ENCODE measurements at places on chromosomes 6 and 20.
A peak's percentile ranks its signal among the peaks of the same experiment; 100 is the strongest.

DNA sequence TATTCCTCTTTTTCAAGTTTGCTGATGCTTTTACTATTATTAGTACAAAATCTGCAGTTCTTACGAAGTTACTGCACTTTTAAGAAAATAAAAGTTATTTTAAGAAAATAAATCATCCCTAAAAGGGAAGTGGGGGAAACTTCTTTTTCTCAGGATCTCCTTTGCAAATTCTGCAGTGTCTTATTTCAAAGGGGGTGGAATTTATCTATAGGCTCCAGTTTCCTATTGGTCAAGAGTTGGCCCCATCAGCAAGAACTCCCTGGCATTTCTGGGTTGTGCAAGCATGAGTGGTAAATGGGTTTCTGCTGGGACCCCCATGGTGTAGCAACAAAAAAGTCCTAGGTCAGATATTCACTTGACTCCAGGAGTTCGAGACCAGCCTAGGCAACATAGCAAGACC lies 136.3 kb upstream of the PRDM1 start:
- no peak for DNase-seq

DNA sequence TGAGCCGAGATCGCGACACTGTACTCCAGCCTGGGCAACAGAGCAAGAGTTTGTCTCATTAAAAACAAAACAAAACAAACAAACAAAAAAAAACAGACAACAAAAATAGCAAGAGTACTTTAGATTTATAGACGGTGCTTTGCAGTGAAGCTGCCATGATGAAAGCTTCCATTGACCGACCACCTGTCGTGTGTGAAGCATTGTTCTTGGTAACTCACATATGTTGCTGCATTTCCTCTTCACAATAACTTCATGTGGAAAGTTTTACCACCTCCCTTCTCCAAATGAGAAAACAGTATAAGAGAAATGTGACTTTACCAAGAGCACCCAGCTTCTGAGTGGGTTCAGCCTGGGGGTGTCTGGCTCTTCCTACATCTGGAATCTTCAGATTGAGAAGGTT lies 56.4 kb upstream of the PTGIS start:
- DNase-seq: no peak

DNA sequence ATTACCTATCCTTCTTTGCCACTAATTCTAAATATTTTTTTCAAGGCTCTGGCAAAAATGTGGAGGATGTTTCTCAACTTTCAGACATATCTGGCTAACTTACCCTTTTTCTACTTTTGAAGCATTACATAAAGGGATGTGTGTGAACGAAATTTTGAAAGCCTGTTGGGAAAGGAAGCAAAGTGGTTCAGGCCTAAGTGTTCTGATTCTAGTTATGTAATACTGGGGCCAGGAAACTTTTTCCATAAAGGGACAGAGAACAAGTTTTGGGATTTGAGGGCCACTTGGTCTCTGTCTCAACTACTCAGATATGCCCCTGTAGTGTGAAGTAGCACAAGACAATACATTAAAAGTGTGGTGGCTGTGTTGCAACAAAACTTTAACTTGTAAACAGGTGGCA lies 721.8 kb downstream of the PHF3 start:
- no peak for DNase-seq

GRCh38 chr6:127300411-127300810 lies 33.7 kb downstream of the RNF146 start:
- no peak for DNase-seq

DNA sequence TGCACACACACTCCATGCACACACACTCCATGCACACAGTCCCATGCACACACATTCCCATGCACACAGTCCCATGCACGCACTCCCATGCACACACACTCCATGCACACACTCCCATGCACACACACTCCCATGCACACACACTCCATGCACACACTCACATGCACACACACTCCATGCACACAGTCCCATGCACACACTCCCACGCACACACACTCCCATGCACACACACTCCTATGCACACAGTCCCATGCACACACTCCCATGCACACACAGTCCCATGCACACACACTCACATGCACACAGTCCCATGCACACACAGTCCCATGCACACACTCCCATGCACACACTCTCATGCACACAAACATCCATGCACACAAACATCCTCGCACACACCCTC lies 168.4 kb downstream of the TTLL2 start:
- DNase-seq: no peak

DNA sequence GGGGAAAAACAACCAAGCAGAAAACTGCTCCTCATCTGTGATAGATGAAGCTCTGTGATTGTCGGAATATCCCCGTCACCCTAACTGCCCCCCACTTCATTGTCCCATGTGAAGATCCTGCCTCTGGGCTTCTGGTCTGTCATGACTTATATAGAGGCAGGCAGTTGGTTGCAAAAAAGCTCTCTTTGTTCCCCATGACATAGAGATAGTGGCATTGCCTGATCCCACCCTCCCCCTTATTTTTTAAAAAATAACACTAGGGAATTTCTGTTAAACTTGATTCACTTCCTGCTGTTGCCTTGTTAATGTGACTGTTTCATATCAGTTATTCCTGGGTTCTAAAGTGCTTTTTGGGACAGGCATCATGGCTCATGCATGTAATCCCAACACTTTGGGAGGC lies 203.1 kb downstream of the JARID2 start:
- no peak for DNase-seq

GRCh38 chr6:45522486-45522885 lies 144.8 kb upstream of the SUPT3H start:
- no peak for DNase-seq

DNA sequence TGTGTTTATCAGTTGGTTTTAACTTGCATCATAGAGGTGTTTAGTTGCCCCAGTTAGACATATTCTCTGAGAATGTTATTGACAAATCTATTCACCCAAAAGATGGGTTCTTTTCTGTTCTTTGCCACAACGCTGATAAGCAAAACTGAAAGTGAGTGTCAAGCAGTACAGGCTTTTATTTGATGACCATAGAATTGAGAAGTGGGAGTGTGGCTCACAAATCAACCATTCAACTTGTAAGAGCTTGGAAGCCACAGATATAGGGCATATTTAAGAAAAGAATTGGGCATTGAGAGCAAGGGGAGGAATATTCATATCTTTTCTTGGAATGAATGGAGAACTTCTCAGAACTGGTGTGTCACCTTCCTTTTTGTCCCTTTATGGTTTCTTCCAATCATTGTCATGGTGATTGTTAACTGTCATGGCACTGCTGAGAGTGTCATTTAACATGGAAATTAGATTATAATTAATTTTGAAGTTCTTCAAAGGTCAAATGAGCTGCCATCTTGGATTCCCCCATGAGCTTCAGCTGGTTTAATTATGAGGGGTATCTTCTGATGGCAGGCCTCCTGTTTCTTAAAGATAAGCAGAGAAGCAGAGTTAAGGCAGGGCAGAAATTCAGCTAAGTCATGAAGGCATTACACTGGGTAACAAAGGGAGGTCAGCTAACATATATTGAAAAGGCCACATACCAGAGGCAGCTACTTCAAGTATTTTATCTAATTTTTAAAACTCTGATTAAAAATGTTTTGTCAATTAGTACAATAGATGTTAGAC lies 254.0 kb upstream of the HTR1E start:
- DNase-seq: no peak

GRCh38 chr20:37945091-37945547 lies 42.2 kb downstream of the VSTM2L start:
- no peak for DNase-seq

DNA sequence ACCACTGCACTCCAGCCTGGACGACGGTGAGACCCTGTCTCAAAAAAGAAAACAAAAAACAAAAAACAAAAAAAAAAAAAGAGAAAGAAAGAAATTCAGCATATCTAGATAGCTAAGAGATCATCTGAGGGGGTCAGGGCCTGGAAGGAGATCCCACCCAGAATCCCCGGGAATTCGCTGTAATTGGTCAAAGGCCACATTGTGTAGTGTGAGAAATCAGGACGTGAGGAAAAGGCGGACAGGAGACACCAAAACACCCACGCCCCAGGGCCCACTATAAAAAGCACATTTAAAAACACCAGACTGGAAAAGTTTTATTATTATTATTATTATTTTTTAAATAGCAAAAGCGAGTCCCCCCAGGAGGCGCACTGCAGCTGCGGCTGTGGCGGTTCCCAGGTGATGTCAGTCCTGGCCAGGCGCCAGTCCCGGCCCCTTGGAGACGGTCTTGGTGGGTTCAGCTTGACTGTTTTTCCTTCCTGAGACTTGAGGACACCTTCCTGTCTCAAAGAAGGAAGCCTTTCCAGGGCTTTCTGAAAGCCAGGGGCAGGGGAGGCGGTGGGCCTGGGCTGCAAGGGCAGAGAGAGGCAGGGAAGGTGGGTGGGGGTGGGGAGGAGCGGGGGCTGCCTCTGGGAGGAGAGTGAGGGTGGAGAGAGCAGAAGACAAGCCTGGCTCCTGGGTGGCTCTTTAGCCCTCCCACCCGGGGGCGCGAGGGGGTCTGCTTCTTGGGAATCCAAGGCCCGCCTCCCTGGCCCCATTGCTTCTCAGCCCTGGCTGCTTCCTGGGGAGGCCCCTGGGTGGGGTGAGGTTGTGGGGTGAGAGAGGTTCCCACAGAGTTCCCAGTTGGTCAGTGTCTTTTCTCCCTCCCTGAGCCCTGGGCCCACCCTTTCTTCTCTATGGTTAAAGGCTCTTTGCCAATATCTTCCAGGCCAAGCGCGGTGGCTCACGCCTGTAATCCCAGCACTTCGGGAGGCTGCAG lies 14.5 kb downstream of the TCF15 start:
- DNase-seq: no peak

DNA sequence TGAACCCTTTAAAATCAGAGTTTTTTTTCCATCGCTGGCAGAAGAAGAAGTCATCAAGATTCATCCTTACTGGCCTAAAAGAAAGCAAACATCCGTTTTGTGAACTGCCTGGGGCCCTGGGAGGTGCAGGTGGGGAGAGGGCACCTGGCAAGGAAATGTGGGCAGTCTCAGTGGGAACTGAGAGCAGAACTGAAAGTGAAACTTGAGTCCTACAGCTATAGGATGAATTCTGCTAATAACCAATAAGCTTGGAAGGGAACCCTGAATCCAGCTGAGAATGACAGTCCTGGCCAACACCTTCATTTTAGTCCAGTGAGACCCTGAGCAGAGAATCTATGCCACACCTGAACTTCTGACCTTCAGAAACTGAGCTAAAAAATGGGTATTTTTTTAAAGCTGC lies 130.1 kb upstream of the ASCC3 start:
- peak; percentile 36 for DNase-seq

DNA sequence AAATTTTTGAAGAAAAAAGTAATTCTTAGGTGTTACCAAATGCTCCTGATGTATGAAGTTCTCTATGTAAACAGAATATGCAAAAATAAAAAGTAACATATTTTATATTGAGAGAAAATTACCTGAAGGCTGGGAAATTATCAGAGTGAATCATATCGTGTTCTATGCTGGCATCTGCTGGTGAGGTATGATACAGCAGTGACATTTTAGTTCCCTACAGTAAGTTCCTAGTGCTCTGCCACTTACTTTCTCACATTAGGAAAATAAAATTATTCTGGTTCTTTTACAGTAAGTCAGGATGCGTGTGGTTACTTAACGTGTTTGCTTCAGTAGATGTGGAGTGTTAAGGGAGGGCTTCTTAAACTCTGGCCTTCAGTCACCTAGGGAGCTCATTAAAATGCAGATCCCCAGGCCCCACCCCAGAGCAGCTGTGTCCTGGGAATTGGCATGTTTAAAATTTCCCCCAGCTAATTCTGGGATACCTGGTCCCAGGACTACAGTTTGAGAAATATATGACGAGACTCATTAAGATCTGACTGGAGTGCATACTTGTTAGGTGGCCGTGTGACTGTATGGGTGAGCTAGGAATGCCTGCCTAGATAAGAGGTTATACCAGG lies 3.2 kb downstream of the ACTR5 start:
- DNase-seq: no peak

DNA sequence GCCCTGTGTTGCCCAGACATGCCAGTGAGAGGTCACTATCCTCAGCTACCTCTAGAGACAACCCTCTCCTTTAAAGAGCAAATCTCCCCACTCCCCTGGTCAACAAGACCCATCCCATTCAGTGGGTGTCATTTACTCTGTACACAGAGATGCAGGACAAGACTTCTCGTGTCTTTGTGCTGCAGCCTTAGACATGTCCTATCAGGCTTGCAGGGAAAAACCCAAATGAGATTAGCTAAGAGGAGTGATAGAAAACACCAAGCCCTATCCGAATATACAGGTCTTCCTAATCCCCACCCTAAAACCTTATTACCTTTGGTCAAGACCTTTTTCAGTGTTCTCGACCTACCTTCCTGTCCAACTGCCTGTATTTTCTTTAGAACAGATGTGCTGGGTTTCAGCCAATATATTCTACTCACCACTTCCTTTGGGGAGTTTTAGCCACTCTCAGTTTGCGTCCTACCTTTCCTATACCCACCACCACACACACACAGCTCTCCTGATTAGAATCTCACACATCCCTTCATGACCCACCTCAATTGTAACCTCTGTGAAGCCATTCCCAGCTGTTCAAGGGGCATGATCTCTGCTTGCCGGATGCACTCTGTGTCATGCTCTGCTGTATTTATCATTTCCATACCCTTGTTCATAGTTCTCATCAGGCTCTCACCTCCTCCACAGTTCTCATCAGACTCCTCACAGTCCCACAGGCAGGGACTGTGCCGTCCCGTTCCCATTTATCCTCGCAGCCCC lies 39.7 kb downstream of the TRAM2 start:
- no peak for DNase-seq

GRCh38 chr6:53862662-53863462 lies 68.1 kb downstream of the LRRC1 start:
- no peak for DNase-seq

DNA sequence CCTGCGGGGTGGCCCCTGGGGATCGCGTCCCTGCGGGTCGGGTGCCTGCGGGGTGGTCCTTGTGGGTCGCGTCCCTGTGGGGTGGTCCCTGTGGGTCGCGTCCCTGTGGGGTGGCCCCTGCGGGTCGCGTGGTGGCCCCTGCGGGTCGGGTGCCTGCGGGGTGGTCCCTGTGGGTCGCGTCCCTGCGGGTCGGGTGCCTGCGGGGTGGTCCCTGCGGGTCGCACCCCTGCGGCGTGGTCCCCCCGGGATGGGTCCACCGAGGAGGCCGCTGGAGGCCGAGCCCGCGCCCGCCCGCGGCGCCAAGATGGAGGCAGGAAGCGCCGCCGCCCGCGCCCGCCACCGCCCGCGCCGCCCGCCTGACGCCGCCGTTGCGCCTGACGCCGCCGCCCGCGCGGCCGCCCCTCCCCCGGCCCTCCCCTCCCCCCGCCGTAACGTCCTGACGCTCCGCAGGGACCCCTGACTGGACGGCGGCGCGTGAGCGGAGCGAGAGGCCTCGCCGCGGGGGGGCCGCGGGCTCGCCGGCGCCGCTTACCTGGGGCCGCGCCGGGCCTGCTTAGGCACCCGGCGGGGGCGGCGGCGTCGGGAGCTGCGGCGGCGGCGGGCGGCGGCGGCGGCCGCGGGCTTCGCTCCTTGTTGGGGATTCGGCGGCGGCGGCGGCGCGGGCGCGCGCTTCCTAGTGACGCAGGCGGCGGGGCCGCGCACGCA lies at the start of gene GMEB2:
TSS of gene GMEB2 (minus strand) at position 678 of the 705 bp plus-strand sequence. CDS start 7,704 bp downstream, outside the sequence.
- no peak for DNase-seq

GRCh38 chr20:46230801-46231282 lies 77.5 kb downstream of the CDH22 start:
- DNase-seq: no peak

DNA sequence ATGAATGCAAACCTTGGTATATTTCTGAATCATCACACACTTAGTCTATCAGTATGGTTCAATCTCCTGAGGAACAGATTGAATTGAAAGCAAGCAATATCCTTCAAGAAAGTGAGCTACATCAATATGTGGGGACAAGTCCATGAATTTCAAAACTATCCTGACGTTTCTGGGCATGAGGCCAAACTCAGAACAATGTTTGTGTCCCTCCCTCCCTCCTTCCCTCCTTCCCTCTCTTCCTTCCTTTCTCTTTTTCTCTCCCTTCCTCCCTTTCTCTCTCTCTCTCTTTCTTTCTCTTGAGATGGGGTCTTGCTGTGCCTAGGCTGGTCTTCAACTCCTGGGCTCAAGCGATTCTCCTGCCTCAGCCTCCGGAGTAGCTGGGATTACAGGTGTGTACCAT lies 27.9 kb upstream of the SYNCRIP start:
- DNase-seq: no peak

Measured in DMS153 (cell line).